T-helper 2 cell treated with Interferon-gamma antibody and Interleukin-4, amounts not matched to agents 100 ng/mL and 5 ng/mL, for 36 hours (primary cell): ENCODE measurements at places on chromosomes 1 and 21. TPM values are rescaled to one million over a fixed set of nuclear protein-coding genes. Genes with fewer than 3 reads are reported as not detected.

CFHR2 gene
- total RNA-seq = not detected in 2 replicates

FAM163A gene
- not detected in 2 replicates for total RNA-seq

OLFML3 gene
- total RNA-seq = 0.11 and 0.14 TPM in 2 replicates

AIM2 gene
- total RNA-seq = 11.4 and 12.1 TPM in 2 replicates

MATN1 gene
- 0.20 TPM in 1 of 2 replicates, not detected in the other for total RNA-seq

KRTAP11-1 gene
- total RNA-seq = 0.27 TPM in 1 of 2 replicates, not detected in the other

PLPPR4 gene
- total RNA-seq = not detected in 2 replicates

XKR8 gene
- total RNA-seq = 6.6 and 6.8 TPM in 2 replicates
